H9 (cell line): ENCODE measurements at places on chromosomes 13 and 19. TPM values are rescaled to one million over a fixed set of nuclear protein-coding genes. Genes with fewer than 3 reads are reported as not detected.

DNA sequence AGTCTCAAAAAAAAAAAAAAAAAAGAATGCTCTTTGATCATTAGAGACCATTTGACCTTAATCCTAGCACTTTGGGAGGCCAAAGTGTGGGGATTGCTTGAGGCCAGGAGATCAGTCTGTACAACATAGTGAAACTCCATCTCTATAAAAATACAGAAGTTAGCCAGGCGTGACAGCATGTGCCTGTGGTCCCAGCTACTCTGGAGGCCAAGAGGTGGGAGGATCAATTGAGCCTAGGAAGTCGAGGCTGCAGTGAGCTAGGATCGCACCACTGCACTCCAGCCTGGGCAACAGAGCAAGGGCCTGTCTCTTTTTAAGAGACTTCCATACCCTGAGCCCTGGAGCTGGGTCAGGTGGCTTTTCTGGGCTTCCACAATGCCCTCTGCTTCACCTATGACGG lies 11.5 kb upstream of the COLGALT1 start:
- no peak for DNase-seq

DNA sequence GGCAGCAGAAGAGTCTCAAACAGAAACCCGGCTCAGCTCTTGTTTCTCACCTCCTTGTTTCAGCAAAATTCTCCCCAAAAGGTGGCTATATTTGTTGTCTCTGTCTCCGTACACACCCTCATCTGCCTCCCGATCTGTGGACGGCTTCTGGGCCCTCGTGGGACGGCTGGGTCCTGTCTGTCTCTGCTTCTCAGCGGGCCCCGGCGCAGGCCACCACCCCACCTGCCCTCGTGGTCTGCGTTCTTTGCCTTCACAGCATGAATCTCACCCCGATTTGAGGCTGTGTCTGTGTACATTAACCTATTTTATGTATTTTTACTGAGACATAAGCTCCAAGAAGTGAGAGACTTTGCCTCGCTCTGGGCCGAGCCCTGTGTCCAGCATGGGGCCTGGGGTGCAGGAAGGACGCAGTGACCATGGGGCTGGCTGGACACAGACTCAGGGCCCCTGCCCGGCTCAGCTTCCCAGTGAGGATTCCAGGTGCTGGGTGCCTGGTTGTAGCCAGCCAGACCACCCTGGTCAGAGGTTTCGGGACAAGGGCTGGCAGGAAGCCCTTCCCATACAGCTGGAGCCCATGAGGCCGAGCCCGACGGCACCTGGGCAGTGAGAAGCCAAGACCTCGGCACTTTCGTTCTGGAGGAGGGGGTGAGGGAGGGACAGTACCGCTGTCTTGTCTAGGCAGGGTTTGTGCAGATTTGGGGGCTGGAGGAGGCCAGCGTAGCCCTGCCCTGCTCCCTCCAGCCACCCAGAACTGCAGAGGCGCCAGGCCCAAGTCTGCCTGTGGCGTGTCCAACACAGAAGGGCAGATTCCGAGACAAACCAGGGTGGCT lies 78.5 kb upstream of the MCF2L start:
- no peak for DNase-seq

DNA sequence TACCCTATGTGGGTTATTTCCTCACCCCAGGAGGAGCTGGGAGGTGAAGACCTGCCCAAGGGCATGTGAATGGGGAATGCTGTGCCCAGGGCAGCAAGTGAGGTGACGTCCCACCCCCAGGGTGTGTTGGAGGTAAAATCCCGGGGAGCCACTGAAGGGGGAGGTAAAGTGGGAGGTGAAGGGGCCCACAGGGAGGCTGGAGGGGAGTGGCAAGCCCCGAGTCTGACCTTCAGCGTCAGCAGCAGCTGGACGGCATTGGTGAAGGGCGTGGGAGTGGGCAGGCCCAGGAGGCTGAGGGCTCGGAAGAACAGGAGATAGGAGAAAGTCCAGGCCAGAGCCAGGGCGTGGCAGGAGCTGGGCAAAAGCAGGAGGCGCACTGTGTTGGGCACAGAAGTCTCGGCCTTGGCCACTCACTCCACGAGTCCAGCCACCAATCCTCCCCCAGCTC lies 2.4 kb downstream of the MBOAT7 start:
- DNase-seq, result peak; percentile 22

- no peak for DNase-seq
These were observed 886.7 kb upstream of the PCDH20 start for GRCh38 chr13:62302341-62302740.

- no peak for DNase-seq
These were observed 210.8 kb upstream of the UBL3 start for GRCh38 chr13:30061217-30061616.

DNA sequence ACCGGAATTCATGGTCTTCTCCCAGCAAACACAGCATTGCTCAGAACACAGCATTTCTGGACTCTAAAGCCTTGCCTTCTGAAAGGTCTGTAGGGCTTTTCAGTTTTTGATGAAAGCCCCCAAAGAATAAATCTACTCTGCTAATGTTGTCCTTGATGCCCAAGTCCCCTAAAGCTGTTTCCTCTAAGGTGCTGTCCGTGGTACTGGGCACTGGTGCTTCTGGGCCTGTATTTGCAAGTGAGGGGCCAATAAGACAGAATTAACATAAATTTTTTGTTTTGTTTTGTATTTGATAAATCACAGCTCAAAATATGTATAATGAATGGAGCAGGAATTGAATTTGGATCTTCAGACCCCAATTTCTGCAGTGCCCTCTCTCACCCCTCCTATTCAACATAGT lies 12.1 kb upstream of the LGALS13 start:
- no peak for DNase-seq

- DNase-seq, result no peak
These were observed 270.4 kb downstream of the DLEU7 start for GRCh38 chr13:50573066-50573465.

- DNase-seq, result no peak
These were observed 148.0 kb downstream of the SIPA1L3 start for GRCh38 chr19:38055010-38055409.

DNA sequence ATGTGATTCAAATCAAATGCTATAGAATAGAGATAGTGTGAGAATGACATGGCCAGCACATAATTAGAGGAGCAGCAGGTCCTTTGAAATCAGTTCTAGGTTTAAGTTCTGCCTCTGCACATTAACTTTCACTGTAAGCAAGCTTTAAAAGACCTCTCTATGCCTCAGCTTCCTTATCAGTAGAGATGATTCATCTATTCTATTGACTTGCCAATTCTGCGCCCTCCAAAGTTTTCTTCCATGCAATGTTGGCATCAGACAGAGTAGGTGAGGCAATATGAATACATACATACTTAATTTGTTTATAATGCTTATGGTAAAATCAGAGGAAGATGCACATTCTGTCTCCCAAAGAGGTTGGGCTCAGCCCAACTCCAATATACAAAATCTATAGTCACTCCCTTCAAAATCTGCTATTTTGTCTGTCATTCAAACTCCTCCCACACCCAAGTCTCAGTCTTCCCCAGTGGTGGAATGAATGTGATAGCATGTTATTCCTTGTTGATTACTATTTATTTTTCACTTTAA lies 525.5 kb downstream of the RFC3 start:
- no peak for DNase-seq

DNA sequence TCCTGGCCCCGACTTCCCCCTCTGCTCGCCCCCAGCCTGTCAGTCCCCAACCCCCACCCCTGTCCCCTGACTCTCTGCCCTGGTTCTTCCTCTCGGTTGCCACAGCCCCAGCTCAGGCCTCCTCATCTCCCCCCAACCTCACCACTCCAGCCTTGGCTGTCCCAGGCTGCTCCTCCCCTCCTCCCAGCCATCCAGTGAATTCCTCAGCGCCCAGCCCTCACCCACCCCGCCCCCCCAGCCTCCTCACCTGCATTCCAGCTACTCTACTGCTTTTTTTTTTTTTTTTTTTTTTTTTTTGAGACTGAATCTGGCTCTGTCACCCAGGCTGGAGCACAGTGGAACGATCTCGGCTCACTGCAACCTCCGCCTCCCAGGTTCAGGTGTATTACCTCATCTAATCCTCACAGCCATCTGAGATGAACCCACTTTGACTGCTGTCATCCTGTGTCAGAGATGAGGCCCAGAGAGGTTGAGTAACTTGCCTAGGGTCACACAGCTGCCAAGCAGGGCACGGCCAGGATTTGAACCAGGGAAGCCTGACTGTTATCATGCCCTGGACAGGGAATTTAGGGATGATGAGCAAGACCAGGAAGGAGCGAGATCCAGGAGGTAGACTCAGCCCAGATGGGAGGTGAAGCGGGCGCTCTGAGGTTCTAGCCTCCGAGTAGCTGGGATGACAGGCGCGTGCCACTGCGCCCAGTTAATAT lies 2.6 kb downstream of the SULT2B1 start:
- DNase-seq, result peak; percentile 91

Gene ZNF433
- total RNA-seq, result 1.9 and 2.4 TPM in 2 replicates
